AG09319 (cell line): ENCODE measurements at places on chromosomes 4 and X.

DNA sequence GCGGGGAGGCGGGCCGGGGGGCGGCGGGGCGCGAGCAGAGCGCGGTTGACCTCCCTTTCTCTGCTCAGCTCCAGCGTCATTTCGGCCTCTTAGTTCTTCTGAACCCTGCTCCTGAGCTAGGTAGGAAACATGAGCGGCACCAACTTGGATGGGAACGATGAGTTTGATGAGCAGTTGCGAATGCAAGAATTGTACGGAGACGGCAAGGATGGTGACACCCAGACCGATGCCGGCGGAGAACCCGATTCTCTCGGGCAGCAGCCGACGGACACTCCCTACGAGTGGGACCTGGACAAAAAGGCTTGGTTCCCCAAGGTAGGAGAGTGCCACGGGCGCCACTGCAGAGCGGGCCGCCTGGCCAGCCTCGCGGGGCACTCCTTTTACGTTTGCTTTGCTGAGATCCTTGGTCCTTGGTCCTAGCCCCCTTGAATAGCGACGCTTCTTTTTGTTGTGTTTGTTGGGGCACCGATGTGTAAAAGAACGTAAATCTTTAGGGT lies at the start of gene HTATSF1:
TSS of gene HTATSF1 (plus strand) at position 37 of the 497 bp plus-strand sequence. CDS start at position 130, 93 bp downstream.
- no peak for DNase-seq

DNA sequence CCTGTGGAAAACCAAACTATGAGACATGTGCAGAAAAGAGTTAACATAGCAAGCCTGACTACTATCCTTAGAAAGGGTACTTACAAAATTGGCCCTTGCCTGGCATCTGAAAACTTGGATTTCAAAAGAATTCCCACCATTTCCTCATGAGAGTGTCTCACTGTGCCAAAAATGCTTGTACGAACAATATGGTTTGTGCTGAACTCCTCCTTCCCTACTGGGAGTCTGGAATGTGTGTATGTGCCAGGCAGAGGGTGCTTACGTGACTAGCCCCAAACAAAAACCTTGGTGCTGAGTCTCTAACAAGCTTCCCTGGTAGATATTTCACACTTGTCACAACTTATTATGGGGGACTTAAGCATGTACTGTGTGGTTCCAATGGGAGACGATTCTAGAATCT lies 81.7 kb upstream of the GIMD1 start:
- no peak for DNase-seq

DNA sequence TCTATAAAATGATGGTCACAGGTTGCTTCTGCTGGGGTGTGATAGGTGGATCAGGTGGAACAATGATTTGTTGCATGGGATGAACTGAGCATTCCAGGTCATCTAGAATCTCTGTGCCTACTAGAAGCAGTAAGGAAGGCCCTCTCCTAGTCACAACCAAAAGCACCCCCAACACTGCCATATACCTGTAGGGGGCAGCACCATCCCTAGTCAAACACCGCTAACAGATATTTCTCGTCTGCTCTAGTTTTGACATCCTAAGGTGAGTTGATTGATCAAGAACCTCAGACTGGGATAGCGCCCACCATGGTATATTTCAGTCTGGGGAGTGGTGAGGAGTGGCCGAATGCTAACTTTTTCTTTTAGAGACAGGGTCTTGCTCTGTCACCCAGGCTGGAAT lies 160.2 kb downstream of the NHS start:
- DNase-seq = no peak

- no peak for DNase-seq
These were observed 423.8 kb upstream of the FRG1 start for GRCh38 chr4:189516902-189517301.

- no peak for DNase-seq
These were observed 1521.7 kb downstream of the RPA4 start for GRCh38 chrX:98405376-98405775.

GRCh38 chr4:155529272-155529671 lies 137.4 kb upstream of the GUCY1A1 start:
- DNase-seq = no peak

GRCh38 chr4:184167576-184167975 lies 50.1 kb downstream of the ENPP6 start:
- DNase-seq = no peak

- no peak for DNase-seq
These were observed 82.8 kb upstream of the CAMK2D start for GRCh38 chr4:113844369-113844768.

- DNase-seq = no peak
These were observed 26.7 kb downstream of the PIN4 start for GRCh38 chrX:72208126-72208800.

- DNase-seq = no peak
These were observed 72.5 kb downstream of the UBE2K start for GRCh38 chr4:39770471-39770870.

DNA sequence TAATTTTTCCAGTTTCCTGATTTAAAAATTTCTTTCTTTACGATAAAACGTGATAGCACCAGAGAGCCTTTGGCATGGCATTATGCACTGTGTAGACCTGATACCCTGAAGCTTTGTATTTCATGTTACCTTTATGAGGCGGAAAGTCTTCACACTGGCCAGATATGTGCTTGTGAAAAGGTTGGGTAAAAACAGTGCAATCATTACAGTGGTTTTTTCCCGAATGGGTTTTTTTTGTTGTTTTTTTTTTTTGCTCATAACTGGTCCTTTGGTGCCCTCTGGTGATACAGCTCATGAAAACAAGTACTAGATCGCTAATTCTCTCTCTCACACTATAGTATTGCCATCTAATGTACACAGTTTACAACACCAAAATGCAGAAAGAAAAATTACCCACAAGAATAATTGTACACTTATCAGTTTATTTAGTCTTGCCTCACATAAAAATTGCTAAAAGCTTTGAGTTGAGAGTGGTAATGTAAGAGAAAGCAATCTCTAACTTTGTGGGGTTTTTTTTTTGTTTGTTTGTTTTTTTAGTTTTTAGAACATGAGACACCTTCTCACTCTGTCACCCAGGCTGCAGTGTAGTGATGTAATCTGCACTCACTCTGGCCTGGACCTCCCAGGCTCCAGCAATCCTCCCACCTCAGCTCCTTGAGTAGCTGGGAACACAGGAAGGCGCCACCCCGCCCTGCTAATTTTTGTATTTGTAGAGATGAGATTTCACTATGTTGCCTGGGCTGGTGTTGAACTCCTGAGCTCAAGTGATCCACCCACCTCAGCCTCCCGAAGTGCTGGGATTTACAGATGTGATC lies 21.3 kb downstream of the SPCS3 start:
- DNase-seq = peak; percentile 34

- DNase-seq = peak; percentile 59
These were observed 55.2 kb downstream of the GAB1 start for GRCh38 chr4:143391895-143392294.

DNA sequence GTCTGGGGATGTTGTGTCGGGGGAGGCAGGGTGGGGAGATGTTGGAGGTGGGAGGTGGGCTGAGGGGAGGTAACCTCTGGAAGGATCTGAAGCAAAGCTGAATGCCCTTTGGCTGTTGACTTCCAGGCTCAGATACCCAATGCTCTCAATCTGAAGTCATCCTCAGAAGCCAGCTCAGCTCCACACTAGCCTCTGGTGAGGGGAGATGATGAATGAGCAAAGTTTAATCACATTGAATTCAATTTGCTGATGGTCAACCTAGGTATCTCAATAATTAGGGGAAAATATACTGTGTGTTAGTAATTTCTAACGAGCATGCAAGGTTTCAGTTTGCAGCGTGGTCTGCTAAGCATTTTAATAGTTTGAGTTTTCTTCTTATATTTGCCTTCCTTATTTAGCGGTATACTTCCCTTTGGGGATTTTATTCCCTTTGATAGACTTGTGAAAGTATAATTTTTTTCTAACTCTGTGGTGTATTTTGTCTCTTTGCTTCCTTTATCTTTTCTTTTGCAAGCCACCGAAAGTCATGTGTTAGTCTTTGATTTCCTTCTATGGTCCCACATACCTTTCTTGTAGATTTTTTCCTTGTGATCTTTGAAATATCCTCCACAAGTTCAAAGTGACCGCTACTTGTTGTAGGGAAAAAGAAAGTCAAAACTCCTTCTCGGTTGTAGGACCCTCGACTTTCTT lies 146.3 kb upstream of the LEF1 start:
- DNase-seq = no peak

DNA sequence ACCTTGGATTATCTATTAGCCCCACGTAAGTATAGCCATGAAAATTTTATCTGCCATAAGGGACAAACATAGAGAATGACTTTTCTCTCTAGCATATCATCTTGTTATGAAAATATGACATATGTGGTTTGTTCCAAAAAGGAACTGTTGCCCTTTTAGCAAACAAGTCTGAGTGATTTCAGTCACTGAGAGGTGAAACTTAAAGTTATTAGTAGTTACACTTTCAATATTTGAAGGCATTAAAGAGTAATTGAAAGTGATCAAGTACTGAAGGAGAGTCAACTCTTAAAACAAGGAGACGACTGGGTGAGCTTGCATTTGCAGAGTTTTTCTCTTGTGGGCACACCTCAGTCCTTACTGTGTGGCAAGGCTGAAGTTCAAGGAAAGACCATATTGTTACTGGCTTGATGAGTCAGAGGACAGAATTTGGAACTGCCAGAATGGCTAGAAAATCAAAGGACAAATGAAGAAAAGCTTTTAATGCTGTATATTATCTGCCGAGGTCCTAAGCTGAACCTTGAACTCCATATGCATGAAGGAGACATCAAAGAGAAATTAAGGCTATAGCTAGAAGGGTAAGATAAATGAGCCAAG lies 205.1 kb upstream of the EMCN start:
- DNase-seq = no peak

DNA sequence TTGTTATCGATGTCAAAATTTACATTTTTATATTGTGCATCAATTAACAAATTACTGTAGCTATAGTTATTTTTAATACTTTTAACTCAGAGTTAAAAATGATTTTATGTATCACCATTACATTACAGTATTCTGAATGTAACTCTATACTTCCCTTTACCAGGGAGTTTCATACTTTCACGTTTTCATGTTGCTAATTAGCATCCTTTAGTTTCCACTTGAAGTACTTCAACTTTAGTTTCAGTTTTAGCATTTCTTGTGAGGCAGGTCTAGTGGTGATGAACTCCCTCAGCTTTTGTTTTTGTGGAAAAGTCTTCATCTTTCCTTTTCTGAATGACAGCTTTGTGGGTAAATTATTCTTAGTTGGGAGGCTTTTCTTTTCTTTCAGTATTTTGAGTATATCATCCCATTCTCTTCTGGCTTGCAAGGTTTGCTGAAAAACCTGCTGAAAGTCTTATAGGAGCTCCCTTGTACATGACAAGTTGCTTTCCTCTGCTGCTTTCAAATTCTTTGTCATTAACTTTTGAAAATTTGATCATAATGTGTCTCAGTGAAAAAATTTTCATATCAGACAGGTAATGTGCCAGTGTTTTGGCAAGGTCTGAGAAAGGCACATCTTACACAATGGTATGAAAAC lies 9.8 kb upstream of the CISD2 start:
- no peak for DNase-seq

DNA sequence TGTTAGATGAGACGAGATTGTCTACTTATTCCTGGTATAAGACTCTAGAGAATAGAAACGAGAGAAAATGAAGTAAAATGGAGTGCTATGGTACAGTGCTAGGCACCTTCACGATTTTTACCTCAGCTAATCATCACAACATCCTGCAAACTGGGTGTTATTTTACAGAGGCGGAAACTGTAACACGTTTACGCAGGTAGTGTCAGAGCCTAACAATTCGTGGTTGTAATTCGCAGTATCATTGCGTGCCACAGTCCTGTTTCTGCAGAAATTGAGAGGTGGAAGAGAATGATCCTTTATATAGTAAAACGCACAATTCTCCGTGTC lies 383 bp upstream of the TBC1D19 start:
- no peak for DNase-seq

DNA sequence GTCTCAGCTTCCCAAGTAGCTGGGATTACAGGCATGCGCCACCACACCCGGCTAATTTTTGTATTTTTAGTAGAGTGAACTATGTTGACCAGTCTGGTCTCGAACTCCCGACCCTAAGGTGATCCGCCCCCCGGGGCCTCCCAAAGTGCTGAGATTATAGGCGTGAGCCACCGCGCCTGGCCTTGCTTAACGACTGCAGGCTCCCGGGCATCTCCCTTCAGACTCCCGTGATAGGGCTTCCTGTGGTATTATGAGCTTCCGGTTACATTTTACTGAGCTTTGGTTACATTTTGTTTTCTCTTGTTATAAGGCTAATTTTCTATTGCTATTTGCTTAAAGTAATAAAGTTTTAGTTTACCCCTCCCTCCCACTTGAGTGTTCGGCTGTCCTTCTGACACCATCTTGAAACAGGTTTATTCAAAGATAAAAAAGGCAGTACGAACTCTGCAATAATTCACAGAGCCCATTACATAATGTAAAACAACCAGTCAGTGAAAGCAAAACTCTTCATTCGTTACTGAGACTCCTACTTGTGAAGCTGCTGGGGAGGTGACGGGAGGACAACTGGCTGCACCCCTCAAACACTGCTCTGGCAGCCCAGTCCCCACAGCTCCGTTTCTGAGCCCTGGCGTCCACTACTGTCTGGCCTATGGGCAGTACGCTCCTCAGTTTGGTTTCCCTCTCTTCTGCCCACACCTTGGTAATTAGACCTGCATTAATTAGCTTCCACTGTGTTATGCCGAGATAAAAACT lies 795.7 kb upstream of the SLIT2 start:
- no peak for DNase-seq

DNA sequence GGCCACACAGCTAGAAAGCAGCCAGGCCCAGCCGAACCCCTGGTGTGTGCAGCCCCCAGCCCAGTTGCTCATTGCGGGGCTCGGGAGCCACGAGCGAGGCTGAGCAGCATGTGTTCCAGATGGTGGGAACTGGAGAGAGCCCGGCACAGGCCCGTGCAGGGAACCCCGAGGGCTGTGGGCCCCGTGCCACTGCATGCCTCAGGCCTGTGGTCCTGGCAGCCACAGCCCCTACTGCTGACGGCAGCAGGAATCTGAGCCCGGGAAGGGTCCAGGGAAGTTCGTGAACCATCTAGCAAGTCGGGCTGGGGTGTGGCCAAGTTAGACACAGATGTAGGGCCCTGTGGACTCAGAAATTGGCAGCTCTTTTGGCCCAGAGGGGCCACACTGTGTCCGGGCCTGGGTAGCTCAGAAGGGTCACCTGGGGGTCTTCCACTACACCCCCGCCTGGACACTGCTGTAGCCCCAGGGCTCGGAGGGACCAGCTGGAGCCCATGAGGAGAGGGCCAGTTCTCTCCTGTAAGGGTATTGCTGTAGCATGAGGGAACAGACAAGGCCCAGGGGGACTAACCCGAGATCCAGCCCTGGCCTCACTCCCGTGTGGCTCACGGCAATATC lies 12.1 kb downstream of the HTRA3 start:
- DNase-seq = peak; percentile 86

- no peak for DNase-seq
These were observed 165.4 kb downstream of the SHROOM3 start for GRCh38 chr4:76600447-76600846.
